ENCODE measurements at places on chromosomes 4 and X. TPM values are rescaled to one million over a fixed set of nuclear protein-coding genes. Genes with fewer than 3 reads are reported as not detected.

The ADH1B gene
- not detected for total RNA-seq

The PDE5A gene
- total RNA-seq = 24.2 TPM

The RGN gene
- 1.2 TPM for total RNA-seq

The TKTL1 gene
- 0.38 TPM for total RNA-seq

The SPANXB1 gene
- total RNA-seq = 5.3 TPM
